ENCODE measurements at places on chromosomes 5 and 9.

- H3K4me3 ChIP-seq, result no peak overlapping the region
- DNase-seq, result no peak
- H3K4me1 ChIP-seq, result peaks cover 9% of the 10 kb centered on the region
Observed at GRCh38 chr5:124110942-124111341, 599.0 kb downstream of the CSNK1G3 start.

GRCh38 chr9:126646162-126646561 lies 32.4 kb downstream of the LMX1B start:
- H3K36me3 ChIP-seq, result no peaks in the 10 kb centered on the region
- H3K4me3 ChIP-seq, result no peak overlapping the region
- no peak for DNase-seq
- H3K27me3 ChIP-seq, result peaks cover 78% of the 10 kb centered on the region

GRCh38 chr5:91419571-91420537 lies 36.7 kb upstream of the ARRDC3 start:
- H3K36me3 ChIP-seq, result no peaks in the 10 kb centered on the region
- no peak overlapping the region for H3K27ac ChIP-seq
- DNase-seq, result peak; percentile 60
- no peak overlapping the region for H3K4me3 ChIP-seq
- no peaks in the 10 kb centered on the region for H3K4me1 ChIP-seq

GRCh38 chr5:178524093-178524882 lies 65.9 kb downstream of the COL23A1 start:
- H3K27me3 ChIP-seq, result no peaks in the 10 kb centered on the region
- no peak for DNase-seq

- peaks cover 38% of the 10 kb centered on the region for H3K4me1 ChIP-seq
- peak overlapping the region; percentile 35 for H3K4me3 ChIP-seq
- no peaks in the 10 kb centered on the region for H3K36me3 ChIP-seq
- no peaks in the 10 kb centered on the region for H3K27me3 ChIP-seq
- peak overlapping the region; percentile 76 for H3K27ac ChIP-seq
Observed at GRCh38 chr5:17024686-17025180, 88.6 kb upstream of the MYO10 start.

- H3K4me1 ChIP-seq, result no peaks in the 10 kb centered on the region
- H3K27me3 ChIP-seq, result no peaks in the 10 kb centered on the region
- DNase-seq, result no peak
- H3K36me3 ChIP-seq, result no peaks in the 10 kb centered on the region
- no peak overlapping the region for H3K27ac ChIP-seq
Observed at GRCh38 chr9:132935026-132935425, 9.4 kb downstream of the TSC1 start.

- no peaks in the 10 kb centered on the region for H3K4me1 ChIP-seq
- no peaks in the 10 kb centered on the region for H3K27me3 ChIP-seq
- no peak overlapping the region for H3K4me3 ChIP-seq
- H3K27ac ChIP-seq, result no peak overlapping the region
- DNase-seq, result no peak
Observed at GRCh38 chr5:10323588-10324488, 16.1 kb upstream of the CMBL start.

- no peak overlapping the region for H3K4me3 ChIP-seq
- H3K36me3 ChIP-seq, result no peaks in the 10 kb centered on the region
- no peak for DNase-seq
- H3K27me3 ChIP-seq, result peaks cover 3% of the 10 kb centered on the region
Observed at GRCh38 chr5:9892696-9893095, 262.5 kb upstream of the TAS2R1 start.

- no peak overlapping the region for H3K27ac ChIP-seq
- no peak for DNase-seq
Observed at GRCh38 chr9:105459336-105459735, 11.5 kb downstream of the FSD1L start.

GRCh38 chr9:99336005-99336404 lies 113.9 kb downstream of the SEC61B start:
- no peak for DNase-seq
- no peak overlapping the region for H3K27ac ChIP-seq
- H3K4me1 ChIP-seq, result no peaks in the 10 kb centered on the region
- no peaks in the 10 kb centered on the region for H3K27me3 ChIP-seq
- no peaks in the 10 kb centered on the region for H3K36me3 ChIP-seq

GRCh38 chr5:147935032-147935431 lies 28.7 kb upstream of the C5orf46 start:
- no peak overlapping the region for H3K4me3 ChIP-seq
- no peaks in the 10 kb centered on the region for H3K36me3 ChIP-seq
- H3K27me3 ChIP-seq, result no peaks in the 10 kb centered on the region
- no peak for DNase-seq
- no peaks in the 10 kb centered on the region for H3K4me1 ChIP-seq

DNA sequence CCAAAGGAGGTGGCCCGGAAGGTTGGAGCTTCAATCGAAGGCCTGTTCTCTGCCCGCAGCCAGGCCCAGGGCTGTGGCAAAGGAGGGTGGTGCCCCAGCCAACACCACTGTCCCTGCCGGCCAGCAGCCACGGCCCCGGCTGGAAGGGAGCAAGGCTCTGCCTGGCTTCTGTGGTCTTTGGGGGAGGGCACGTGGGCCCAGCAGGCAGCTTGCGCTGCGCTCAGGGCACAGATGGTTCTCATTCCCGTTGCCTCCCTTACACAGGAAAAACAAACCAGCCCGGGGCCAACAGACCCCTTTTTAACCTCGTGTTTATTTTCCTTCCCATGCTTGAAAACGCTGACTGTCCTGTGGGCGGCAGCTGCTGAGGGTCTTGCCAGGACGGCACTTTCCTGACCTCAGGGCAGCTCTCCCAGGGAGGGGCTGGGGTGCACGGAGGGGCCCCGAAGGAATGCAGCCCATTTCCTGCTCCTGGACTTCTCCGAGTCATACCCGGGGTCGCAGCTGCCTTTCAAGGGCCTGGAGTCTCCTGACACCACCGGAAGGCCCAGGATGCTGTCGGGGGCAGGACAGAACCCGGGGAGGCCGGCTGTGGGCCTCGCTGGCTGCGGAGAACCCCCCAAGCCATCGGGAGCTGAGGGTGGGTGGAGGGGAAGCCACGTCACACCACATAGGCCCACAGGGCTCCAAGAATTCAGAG lies 1.1 kb upstream of the GPSM1 start:
- H3K4me3 ChIP-seq, result peak overlapping the region; percentile 72
- peaks cover 15% of the 10 kb centered on the region for H3K4me1 ChIP-seq
- H3K36me3 ChIP-seq, result no peaks in the 10 kb centered on the region
- peak; percentile 48 for DNase-seq

DNA sequence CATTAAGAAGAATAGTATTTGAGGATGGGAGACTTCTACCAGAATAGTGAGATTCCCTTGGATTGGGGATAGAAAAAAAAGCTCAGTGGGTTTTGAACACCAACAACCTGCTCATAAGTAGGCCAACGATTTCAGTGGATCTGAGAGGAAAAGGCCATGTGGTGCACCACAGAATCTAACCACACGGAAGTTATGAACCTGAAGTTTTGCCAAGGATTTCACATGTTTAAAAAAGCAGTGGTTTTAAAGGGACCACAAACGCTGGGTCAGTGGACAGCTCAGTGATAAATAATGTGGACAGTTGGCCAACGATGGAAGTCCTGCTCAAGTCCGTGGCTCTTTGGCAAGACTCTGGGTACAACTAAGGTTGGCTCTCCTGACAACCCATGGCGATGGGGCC lies 107.2 kb upstream of the TXNDC8 start:
- no peak overlapping the region for H3K27ac ChIP-seq
- H3K27me3 ChIP-seq, result no peaks in the 10 kb centered on the region

- H3K36me3 ChIP-seq, result no peaks in the 10 kb centered on the region
- H3K4me1 ChIP-seq, result peaks cover 32% of the 10 kb centered on the region
- no peak overlapping the region for H3K27ac ChIP-seq
- peak overlapping the region; percentile 61 for H3K4me3 ChIP-seq
- DNase-seq, result no peak
- H3K27me3 ChIP-seq, result no peaks in the 10 kb centered on the region
Observed at GRCh38 chr9:113588242-113588810, 124.8 kb downstream of the RGS3 start.

DNA sequence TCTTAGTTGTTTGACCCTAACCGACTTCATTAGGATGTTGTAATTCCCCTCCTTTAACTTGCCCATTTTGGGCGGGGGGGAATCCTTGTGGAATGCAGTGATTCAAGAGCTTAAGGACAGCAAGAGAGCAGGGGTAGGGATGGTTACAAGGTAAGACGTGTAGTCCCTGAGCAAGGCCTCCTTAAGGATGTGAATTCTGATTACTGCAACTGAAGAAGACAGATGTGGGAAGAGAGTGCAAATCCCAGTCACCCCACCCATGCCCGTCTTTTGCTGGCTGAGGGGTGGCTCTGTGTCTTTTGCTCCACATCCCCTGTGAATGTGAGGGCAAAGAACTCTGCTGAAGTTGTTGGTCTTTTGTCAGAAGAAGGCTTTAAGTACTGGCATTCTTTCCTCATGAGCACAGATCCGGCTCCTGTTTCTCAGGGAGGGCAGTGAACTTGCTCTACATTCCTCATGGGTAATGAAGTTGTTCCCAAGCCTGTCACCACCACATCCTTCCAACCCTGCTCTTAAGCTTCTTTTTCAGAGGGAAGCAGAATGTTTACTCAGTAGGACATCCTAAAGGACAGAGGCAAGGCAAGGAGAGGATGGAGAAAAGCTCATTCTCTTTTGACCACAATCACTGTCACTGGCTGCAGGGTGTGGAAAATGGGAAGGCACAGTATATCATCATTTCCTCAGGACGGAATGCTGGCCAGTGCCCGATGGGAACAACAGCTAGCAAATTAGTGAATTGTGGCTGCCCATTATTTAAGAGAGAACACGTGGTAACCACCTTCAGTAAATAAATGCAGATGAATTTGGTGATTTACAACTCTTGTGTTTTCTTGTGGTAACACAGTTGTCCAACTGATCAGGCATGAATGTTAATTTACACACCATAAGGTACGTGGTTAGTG lies 61.5 kb downstream of the RAI14 start:
- no peak overlapping the region for H3K4me3 ChIP-seq
- peaks cover 10% of the 10 kb centered on the region for H3K36me3 ChIP-seq
- H3K27me3 ChIP-seq, result no peaks in the 10 kb centered on the region
- H3K27ac ChIP-seq, result no peak overlapping the region
- DNase-seq, result no peak

DNA sequence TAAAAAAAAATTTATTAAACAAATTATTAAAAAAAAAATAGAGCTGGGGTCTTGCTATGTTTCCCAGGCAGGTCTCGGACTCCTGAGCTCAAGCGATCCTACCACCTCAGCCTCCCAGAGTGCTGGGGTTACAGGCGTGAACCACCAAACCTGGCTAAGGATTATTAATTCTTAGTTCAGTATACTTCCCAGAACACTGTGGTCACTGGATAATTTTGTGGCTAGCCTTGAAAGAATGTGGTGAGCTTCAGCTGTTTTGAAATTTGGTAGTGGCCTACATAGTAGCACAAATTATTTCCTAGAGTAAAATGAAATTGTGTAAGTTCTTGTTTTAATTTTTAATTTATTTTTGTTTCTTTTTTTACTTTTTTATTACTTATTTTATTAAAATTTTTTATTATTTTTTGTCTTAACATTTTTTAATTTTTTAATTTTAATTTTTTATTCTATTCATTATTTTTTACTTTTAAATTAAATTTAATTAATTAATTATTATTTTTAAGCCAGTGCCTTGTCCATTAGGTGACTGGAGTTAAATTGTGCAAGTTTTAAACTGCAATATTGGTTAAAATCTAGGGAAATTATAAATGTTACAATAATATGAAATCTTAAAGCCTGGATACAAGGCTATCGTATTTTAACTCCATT lies 23.0 kb downstream of the ARRDC3 start:
- peaks cover 10% of the 10 kb centered on the region for H3K4me1 ChIP-seq
- no peak overlapping the region for H3K4me3 ChIP-seq
- DNase-seq, result no peak
- H3K36me3 ChIP-seq, result no peaks in the 10 kb centered on the region
- no peak overlapping the region for H3K27ac ChIP-seq

- H3K27me3 ChIP-seq, result no peaks in the 10 kb centered on the region
- DNase-seq, result no peak
- peaks cover 82% of the 10 kb centered on the region for H3K4me1 ChIP-seq
- peak overlapping the region; percentile 71 for H3K27ac ChIP-seq
- no peak overlapping the region for H3K4me3 ChIP-seq
Observed at GRCh38 chr5:178425621-178426068, 164.5 kb downstream of the COL23A1 start.

DNA sequence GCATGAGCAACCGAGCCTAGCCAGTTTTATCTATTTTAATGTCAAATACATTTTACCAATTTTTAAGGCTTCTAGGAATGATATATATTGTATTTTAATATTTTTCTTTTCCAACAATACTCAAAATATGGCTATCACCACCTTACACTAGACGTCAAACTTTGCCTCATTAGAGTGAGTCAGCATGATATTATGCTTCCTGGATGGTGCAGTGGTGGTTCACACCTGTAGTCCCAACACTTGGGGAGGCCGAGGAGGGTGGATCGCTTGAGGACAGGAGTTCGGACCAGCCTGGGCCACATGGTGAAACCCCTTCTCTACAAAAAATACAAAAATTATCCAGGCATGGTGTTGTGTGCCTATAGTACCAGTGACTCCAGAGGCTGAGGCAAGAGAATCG lies 7.3 kb upstream of the CDC14B start:
- no peaks in the 10 kb centered on the region for H3K36me3 ChIP-seq
- peaks cover under 1% of the 10 kb centered on the region for H3K4me1 ChIP-seq
- no peak overlapping the region for H3K27ac ChIP-seq
- H3K27me3 ChIP-seq, result peaks cover 9% of the 10 kb centered on the region
- no peak for DNase-seq
- no peak overlapping the region for H3K4me3 ChIP-seq

- H3K27ac ChIP-seq, result no peak overlapping the region
- no peaks in the 10 kb centered on the region for H3K27me3 ChIP-seq
- no peak overlapping the region for H3K4me3 ChIP-seq
- H3K4me1 ChIP-seq, result no peaks in the 10 kb centered on the region
Observed at GRCh38 chr5:55467862-55468551, 66.8 kb downstream of the PLPP1 start.

DNA sequence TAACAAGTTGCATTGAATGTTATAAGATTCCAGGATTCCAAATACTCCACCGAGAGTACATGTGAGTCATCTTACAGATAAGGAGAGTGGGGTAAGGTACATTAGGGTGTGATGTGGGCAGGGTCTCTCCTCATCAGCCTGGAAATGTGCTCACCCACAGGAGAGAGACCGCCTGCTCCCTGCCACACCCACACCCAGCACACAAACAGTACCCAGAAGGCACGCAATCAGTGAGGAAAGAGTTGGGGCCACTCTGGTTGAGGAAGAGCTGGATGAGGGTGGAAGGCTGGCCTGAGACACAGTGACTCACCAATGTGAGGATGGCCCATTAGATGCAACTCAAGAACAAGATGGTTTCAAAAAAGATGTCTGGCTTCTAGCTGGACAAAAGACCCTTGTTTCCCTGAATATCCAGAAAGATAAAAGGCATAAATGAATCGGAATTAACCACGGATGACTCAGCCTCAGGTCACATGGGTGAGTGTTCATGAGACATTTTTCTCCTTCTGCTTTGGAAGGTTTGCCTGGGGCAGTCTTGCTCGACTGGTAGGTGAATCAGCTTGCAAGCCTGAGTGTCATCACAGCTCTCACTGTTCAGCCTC lies 51.1 kb upstream of the LHFPL2 start:
- DNase-seq, result peak; percentile 8
- no peaks in the 10 kb centered on the region for H3K36me3 ChIP-seq
- H3K4me3 ChIP-seq, result no peak overlapping the region

GRCh38 chr5:34521628-34522290 lies 134.4 kb upstream of the RAI14 start:
- H3K36me3 ChIP-seq, result no peaks in the 10 kb centered on the region
- H3K4me3 ChIP-seq, result no peak overlapping the region
- H3K4me1 ChIP-seq, result peaks cover 5% of the 10 kb centered on the region
- H3K27me3 ChIP-seq, result no peaks in the 10 kb centered on the region

- H3K4me3 ChIP-seq, result no peak overlapping the region
- no peaks in the 10 kb centered on the region for H3K27me3 ChIP-seq
- H3K4me1 ChIP-seq, result peaks cover 29% of the 10 kb centered on the region
- DNase-seq, result no peak
Observed at GRCh38 chr9:125634040-125634717, 72.8 kb downstream of the MAPKAP1 start.
